Sigmoid colon (tissue), 7 donors: ENCODE measurements at places on chromosomes 12 and 14. TPM values are rescaled to one million over a fixed set of nuclear protein-coding genes. Genes with fewer than 3 reads are reported as not detected.

Gene BIN2
- total RNA-seq = 2.6 TPM

Gene RPS6KL1
- 7.8 TPM for total RNA-seq

Gene C12orf50
- total RNA-seq = not detected

Gene OASL
- total RNA-seq = not detected

Gene RBMS2
- total RNA-seq = 33.0 TPM
